Uterus (tissue), 4 donors: ENCODE measurements at places on chromosomes 3 and 15.

GRCh38 chr3:77699125-77699691, 659.3 kb downstream of the ROBO2 start:
- DNase-seq, result no peak

DNA sequence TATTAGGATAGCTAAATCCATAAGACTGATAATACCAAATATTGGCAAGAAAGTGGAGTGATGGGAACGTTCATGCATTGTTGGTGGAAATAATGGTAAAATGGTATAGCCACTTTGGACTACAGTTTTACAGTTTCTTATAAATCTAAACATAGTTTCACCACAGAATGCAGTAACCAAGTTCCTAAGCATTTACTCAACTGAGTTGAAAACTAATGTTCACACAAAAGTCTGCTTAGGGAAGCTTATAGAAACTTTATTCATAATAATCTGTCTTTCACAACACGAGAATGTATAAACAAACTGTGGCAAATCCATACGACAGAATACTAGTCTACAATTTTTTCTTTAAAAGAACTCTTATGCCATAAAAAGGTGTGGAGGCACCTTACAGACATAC, 969.3 kb downstream of the FHIT start:
- no peak for DNase-seq

- no peak for DNase-seq
Measured at GRCh38 chr15:69493406-69493805, 40.8 kb downstream of the RPLP1 start.

- no peak for DNase-seq
Measured at GRCh38 chr15:29698030-29698701, 124.1 kb downstream of the TJP1 start.

DNA sequence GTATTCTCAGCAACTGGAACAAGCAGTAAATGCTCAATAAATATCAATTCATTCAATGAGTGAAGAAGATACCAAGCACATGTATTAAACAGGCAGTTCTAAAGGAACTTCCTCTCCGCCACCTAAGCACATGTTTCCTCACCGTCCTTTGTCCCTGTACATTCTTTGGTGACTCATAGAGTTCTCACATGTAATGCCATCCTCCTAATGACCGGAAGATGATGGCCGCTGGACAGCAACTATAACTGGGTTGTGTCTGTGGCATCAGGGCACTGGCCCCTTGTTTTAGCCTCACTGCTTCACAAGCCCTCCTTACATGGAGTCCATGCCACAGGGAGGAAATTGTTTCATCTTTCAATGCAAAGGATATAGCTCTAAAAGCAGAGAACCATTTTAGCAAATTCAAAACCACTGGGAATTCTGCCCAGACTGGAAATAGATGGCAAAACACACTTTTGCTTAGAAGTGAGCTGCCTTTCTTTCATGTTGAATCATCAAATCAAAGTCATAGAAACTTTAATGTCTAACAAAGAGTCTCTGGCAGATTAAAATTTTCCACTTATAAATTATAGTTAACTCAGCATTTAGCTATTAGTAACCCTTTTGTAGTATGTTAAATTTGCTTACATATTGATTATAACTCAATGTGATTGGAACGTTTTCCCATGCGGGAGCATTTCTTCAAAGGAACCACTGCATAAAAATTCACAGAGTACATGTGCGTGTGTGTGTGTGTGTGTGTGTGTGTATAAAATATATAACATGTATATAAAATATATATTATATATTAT, 74.1 kb downstream of the GAP43 start:
- no peak for DNase-seq

- peak; percentile 73 for DNase-seq
Measured at GRCh38 chr15:75718328-75718727, 5.7 kb upstream of the CSPG4 start.

DNA sequence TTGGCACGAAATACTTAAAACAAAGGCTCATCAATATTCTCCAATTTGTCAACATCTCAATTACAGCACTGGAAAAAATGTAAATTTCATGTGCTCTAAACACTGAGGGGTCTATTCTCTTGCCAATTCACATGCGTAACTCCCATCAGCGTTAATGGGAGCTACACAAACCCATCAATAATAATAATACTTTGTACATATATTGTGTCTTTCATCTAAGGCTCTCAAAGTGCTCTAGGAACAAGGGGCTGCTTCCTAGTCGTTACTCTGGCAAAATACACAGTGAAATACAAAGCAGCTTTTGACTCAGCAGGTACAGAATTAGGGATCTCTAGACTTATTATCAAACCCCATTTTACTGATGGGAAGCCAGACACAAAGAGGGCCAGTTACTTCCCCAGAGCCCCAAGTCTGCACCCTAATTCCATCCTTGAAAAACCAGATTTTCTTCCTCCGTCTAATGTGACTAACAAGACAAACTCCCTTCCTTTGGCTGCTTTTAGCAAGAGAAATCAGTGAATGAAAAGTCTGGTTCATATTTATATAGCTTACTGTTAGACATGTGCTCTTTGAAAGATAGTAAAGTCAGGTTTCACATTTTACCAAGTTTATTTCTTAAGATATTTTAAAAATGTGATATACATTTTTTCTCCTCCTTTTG, 20.0 kb downstream of the MEIS2 start:
- DNase-seq, result no peak

DNA sequence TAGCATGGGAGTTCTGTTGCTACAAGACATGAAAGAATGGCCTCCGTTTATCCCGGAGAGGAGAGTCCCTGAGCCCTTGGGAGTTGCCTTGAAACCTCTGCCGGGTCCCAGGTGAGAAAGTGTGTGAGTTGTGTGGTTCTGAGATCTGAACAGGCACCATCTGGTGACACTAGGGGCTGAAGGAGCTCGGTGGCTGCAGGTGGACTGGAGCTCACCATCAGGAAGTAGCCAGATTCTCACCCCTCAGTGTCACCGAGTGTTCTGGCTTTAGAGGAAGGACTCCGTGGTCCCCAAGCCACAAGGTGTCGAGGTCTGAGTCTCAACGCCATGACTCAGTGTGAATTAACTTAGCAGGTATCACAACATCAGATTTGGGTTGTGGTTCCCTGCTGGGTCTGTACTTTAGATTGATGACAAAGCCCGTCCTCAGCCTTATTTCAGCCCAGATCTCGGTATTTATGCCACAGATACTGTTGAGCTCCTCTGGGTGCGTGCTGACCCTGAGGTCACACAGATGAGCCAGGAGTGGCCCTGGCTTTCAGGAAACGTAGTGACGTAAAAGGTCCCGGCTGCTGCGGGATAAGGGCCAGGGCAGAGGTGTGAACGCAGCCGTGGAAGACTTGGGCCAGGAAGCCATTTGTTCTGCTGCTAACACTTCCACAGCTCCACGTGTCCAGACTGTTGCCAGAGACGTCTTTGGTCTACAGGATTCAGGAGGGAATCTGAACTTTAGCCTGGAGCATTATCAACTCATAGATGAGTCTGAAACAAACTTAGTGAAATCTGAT, 54.4 kb downstream of the PGPEP1L start:
- peak; percentile 29 for DNase-seq

DNA sequence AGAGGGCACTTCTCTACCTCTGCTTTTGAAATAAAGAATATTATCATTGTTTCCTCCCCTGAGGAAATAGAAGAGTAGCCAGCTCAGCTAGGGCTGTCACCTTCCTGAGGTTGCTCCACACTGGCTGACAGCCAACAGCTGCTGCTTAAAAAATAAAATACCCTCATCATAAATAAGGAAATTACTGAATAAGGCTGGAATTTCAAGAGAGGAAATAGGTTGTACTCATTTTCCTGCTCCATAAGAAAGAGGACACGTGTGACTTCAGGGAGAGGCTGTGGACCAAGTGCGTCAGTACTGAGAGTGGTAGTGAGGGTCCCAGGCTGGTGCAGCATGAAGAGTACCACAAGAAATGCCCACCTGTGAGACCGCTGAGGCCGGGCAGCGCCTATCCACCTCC, 8.1 kb upstream of the C2CD4B start:
- DNase-seq, result no peak
